Left lobe of liver (tissue), 2 donors: ENCODE measurements at places on chromosomes 3 and 15. TPM values are rescaled to one million over a fixed set of nuclear protein-coding genes. Genes with fewer than 3 reads are reported as not detected.

GRCh38 chr3:18499301-18499700, 74.2 kb upstream of the SATB1 start:
- DNase-seq = no peak

DNA sequence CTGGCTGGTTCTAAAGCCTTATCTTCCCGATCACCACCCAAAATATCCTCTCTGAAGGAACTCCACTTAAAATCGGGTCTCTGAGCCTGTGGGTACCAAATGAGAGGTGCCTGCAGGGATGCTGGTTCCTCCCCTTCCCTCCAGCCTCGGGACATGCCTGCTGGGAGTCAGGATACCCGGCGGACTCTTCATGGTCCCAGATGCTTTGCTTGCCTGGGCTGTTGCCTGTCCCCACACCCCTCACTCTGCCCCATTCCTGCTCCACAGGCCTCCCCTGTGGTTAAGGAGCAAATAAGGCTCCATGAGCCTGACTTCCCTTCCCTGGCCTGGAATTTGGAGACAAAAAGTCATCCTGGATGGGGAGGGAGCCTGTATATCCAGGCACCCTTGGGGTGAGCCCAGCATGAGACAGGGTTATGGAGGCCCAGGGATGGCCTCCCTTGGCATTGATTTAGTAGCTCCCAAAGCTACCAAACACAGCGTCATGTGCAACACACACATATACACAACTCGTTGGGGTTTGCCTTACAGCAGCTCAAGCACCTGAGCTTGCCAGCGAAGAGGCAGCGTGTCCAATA, 12.3 kb upstream of the CORO2B start:
- DNase-seq = no peak

DNA sequence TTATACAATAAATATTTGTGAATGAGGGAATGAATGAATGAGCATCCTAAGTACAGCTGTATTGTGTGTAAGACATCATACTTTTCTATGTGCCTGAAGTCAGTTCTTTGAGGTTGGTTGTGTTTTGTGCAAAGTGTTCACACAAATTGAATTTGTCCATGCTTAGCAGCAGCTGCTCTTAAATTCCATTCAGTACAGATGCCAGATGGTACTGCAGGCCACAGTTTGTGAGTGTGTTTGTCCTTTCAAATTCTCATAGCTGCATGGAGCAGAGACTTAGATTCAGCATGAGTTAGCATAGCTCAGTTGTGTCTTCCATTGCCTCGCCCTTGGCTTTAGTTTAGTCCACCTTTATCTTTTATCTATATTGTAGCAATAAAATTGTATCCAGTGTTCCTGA, 3.8 kb upstream of the ZNF385D start:
- DNase-seq = no peak

- DNase-seq = no peak
These were observed 57.9 kb downstream of the B3GNT5 start for GRCh38 chr3:183310936-183311335.

GRCh38 chr3:116971531-116971930, 262.0 kb downstream of the TUSC7 start:
- DNase-seq = no peak

DNA sequence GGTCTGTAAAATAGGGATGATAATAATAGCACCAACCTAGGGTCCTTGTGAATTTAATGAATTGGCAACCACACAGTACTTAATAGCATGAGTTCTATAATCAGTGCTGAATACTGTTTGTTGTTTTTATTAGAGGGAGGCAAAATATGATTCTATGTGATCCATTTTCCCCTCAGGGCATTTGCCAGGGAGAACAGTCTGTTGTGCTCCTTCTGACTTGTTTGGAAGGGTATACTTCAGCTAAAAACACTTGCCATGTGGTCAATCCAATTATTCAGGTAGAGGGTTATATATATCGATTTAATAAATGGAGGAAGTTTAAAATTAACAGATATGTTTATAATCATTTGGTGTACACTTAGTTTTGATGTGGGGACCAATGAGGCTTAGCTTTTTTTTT, 305.3 kb downstream of the CHST2 start:
- no peak for DNase-seq

- DNase-seq = no peak
These were observed 80.6 kb downstream of the ULK4 start for GRCh38 chr3:41881233-41881821.

GRCh38 chr15:36497901-36498300, 81.5 kb upstream of the CDIN1 start:
- no peak for DNase-seq

GRCh38 chr3:42226470-42227425, 39.2 kb downstream of the CCK start:
- no peak for DNase-seq

DNA sequence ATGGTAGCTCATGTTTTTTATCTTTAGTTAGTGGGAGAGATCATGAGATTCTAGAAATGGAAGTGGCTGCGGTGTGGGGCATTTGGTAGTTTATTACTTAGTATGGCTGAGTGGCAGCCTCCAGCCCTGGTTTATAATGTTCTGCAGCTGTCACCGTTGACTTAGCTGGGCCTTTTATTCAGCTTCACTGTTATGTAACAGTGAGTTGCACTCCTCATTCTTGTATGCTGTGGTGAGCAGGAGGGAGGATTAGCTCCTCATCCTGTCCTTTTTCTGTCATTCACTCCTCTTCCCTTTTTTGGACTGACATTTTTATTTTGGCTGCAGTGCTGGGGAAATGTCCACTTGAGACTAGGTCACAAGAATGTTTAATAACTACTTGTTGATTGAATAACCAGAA, 29.5 kb downstream of the RAD54L2 start:
- DNase-seq = no peak

DNA sequence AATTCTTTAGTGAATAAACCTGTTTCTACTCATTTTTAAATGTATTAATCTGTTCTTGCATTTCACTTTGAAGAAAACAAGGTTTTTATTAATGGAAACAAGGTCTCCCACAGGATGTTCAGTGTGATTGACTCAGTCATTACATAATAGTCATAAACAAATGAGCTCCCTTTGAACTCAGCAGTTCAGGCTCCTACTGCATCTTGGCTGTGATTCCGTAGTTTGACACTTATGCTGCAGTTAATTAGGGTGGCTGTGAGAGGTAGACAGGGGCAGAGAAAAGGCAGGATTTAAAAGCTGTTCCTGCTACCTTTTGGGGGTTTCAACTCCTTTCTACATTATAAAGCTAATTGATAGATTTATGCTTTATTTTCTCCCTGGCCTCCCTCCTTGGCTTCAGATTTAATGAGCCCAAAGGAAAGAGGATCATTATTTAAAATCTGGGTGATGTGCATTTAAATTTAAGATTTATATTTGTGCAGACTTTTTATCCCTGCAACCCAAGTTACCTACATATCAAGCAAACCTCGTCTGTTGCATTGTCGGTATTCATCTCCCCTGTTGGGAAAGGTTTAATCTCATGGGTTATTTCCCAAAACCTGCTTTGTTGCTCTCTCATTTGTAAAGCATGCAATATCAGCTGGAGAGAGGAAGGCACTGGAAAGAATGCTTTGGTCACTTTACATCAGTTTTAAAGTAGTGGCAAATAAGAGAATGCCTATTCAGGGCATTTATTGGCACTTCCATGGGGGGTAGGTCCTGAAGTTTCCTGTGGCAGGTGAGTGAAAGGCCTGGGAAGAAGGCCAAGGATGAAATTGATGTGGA, 345.0 kb upstream of the NR2E3 start:
- DNase-seq = no peak

DNA sequence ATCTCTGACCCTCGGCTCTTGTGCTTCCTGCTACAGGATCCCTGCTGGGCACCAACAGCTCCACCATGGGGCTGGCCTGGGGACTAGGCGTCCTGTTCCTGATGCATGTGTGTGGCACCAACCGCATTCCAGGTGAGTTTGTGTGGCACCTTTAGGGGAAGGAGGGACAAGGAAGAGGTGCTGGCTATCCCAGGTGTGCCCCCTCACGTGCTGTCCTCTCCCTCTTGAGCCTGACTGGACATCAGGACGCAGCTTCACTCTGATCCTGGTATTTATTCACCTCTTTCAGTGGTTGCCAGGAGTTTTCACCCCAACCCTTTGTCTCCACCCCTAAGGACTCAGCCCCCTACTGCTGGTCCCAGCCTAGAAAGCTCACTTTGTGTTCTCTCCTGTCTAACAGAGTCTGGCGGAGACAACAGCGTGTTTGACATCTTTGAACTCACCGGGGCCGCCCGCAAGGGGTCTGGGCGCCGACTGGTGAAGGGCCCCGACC, 960 bp downstream of the THBS1 start:
- DNase-seq = peak; percentile 66

DNA sequence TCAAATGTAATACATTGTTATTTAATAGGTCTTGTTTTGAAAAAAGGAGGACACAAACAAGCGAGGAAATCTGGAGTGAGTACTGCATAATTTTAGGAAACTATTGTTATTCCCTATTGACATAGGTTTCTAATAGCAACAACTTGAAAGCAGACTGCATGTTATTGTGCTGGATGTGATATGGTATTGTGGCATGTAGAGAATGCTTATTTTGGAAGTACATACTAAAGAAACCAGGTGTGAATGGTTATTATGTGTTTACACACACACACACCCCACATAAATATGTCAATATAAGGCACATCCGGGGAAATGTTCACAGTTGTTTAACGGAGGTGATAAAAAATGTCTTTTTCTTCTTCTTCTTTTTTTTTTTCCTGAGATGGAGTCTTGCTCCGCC, 5.9 kb upstream of the MORF4L1 start:
- DNase-seq = no peak

DNA sequence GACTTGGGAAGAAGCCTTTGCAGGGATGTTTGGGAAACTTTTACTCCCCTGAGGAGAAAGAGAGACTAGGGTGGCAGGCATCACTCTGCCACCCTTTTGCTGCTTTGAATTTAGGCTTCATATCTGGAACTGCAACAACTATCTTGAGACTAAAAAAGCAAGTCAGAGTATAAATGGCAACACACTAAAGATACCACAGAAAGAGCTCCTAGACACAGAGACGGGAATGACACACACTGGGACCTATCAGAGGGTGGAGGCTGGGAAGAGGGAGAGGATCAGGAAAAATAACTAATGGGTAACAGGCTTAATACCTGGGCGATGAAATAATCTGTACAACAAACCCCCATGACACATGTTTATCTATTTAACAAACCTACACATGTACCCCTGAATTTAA, 237.8 kb downstream of the FGF12 start:
- DNase-seq = no peak

GRCh38 chr3:184361932-184362667, 590 bp downstream of the POLR2H start:
- DNase-seq = peak; percentile 79

DNA sequence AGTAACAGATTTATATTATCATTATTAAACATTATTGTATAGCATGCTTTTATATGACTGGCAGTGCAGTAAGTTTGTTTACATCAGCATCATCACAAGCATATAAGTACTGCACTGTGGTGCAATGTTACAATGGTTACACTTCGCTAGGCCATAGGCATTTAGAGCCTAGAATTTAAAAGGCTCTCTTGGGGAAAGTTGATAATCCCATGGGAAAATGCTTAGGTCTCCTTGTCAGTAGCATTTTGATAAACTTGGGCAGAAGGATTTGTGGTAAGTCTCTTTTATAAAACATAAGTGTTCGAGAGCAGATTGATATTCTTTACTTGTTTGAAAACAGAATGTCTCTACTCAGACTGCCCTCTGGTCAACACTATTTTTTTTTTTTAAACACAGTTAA, 7.5 kb downstream of the DTWD1 start:
- DNase-seq = no peak

GRCh38 chr15:57138349-57138788, 219.9 kb downstream of the TCF12 start:
- no peak for DNase-seq

DNA sequence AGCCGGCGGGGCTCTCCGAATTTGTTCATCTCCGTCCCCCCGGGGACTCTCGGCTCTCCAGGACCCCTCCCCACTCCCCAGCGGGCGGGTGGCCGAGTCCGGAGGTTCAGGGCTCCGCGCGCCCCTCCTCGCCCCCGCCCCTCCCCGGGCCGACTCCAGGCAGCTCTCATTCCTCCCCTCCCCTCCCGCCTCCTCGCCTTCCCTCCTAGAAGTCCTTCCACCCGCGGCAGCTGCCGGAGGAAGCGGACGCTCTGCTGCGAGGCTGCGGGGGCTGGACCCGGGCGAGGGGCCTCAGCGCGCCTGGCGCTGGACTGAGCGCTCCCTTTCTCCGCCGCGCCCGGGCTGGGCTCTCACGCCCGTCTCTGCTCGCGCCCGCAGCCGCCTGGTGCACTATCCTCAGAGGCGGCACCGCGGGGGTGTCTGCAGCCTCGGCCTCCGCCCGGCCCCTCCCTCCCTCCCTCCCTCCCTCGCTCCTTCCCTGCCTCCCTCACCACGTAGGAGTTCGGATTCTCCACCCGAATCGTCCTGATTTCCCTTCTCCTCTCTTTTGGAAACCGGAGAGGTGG, at the start of gene ROBO2:
Gene ROBO2, plus strand, starts transcription at position 494 of the 566 bp plus-strand sequence. CDS start 687 bp downstream, outside the sequence.
- no peak for DNase-seq

DNA sequence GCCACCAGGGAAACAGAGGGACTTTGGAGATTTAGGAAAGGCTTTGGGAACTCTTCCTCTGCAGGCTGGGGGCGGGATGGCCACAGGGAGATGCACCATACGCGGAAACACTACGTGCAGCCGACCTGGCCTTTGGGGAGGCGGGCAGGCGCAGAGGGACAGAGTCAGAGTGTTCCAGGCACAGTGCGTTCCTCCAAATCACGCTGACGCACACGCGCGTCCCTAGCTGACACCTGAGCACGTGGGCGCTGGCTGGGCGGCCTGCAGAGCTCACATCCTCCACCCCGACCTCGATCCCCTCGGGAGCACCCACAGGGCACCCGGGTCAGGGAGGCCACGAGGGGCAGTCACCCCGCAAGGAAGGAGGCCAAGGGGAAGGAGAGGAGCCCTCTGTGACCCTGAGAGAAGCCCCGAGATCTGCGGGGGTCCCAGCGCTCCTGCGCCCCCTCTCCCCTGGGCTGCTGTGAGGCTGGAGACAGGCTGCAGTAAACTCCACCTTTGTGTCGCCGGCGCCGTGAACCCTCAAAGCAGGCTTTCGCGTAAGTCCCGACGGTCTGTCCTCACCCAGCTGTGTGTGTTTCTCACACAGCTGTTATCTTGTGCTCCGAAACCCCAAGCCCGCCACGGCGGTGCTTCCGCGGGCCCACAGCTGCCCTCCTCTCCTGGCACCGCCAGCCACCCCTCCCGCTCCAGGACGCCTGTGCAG, 196.3 kb downstream of the OCA2 start:
- no peak for DNase-seq

GRCh38 chr3:51845129-51845528, 16.3 kb upstream of the IQCF2 start:
- DNase-seq = no peak

GRCh38 chr3:14827776-14828175, 9.0 kb downstream of the FGD5 start:
- no peak for DNase-seq

HHATL gene
- 0.40 TPM for total RNA-seq

PRSS50 gene
- 0.13 TPM for total RNA-seq

IQCH gene
- total RNA-seq = 1.4 TPM

AAGAB gene
- 12.4 TPM for total RNA-seq

ARGFX gene
- total RNA-seq = not detected

ATP13A4 gene
- total RNA-seq = 1.2 TPM

IGDCC3 gene
- 0.23 TPM for total RNA-seq

APOD gene
- total RNA-seq = 0.25 TPM

FHIT gene
- total RNA-seq = 5.1 TPM

CSTA gene
- total RNA-seq = 8.8 TPM

PCSK6 gene
- total RNA-seq = 180 TPM
